ENCODE measurements at places on chromosomes 6 and 20. TPM values are rescaled to one million over a fixed set of nuclear protein-coding genes. Genes with fewer than 3 reads are reported as not detected.

Gene VGLL2
- polyA plus RNA-seq = not detected

- no peak overlapping the region for H3K27ac ChIP-seq
- H3K36me3 ChIP-seq = no peaks in the 10 kb centered on the region
- no peak overlapping the region for H3K4me3 ChIP-seq
- no peaks in the 10 kb centered on the region for H3K27me3 ChIP-seq
- H3K4me1 ChIP-seq = no peaks in the 10 kb centered on the region
Measured at GRCh38 chr20:17775600-17775999, 75.8 kb downstream of the BANF2 start.

DNA sequence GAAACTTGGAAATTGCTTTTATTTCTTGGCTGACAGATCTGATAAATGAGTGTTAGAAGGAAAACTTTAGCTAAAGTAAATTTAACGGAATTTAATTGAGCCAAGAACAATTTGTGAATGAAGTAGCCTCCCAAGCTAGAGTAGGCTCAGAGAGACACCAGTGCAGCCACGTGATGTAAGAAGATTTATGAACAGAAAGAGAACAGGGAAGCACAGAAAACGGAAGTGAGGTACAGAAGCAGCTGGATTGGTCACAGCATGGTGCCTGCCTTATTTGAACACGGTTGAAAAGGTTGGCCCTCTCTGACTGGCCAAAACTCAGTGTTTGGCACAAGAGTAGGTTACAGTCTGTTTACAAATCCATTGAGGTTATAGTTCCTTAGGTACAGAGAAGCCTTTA lies 29.5 kb upstream of the IFNGR1 start:
- H3K27me3 ChIP-seq = no peaks in the 10 kb centered on the region
- no peaks in the 10 kb centered on the region for H3K4me1 ChIP-seq
- H3K36me3 ChIP-seq = no peaks in the 10 kb centered on the region
- no peak for DNase-seq
- H3K27ac ChIP-seq = no peak overlapping the region
- H3K4me3 ChIP-seq = no peak overlapping the region

- H3K4me3 ChIP-seq = no peak overlapping the region
- H3K36me3 ChIP-seq = no peaks in the 10 kb centered on the region
- peaks cover 20% of the 10 kb centered on the region for H3K4me1 ChIP-seq
- H3K27ac ChIP-seq = no peak overlapping the region
Measured at GRCh38 chr20:33553516-33553915, 63.6 kb downstream of the CBFA2T2 start.

Gene CASS4
- 5.6 TPM for polyA plus RNA-seq

Gene NTSR1
- polyA plus RNA-seq = not detected

- no peaks in the 10 kb centered on the region for H3K4me1 ChIP-seq
- no peaks in the 10 kb centered on the region for H3K27me3 ChIP-seq
- H3K36me3 ChIP-seq = no peaks in the 10 kb centered on the region
Measured at GRCh38 chr6:7323074-7323473, 10.1 kb upstream of the SSR1 start.

DNA sequence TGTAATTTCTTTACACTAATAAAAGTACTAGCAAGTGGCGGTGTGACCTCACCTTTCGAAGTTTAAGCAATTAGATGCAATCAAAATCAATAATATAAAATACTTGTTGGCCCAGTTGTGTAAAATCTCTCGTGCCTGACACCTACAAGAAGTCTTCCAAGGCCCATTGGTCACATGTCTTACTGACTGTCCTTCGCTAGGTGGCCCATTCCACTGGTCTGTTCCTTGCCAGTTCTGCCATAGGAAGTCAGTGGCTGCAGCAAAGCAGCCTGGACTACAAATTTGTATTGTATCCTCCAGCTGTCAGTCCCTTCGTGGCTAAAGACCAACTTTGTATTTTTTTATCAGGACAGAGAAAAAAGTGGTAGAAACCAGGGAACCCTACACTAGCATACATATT lies 61.8 kb downstream of the CYB5R4 start:
- no peak for DNase-seq
- no peaks in the 10 kb centered on the region for H3K4me1 ChIP-seq
- H3K4me3 ChIP-seq = no peak overlapping the region
- H3K36me3 ChIP-seq = peaks cover 20% of the 10 kb centered on the region

Gene ZNF165
- polyA plus RNA-seq = 0.78 TPM

Gene TNNC2
- polyA plus RNA-seq = 0.36 TPM

Gene SLC25A27
- polyA plus RNA-seq = not detected

DNA sequence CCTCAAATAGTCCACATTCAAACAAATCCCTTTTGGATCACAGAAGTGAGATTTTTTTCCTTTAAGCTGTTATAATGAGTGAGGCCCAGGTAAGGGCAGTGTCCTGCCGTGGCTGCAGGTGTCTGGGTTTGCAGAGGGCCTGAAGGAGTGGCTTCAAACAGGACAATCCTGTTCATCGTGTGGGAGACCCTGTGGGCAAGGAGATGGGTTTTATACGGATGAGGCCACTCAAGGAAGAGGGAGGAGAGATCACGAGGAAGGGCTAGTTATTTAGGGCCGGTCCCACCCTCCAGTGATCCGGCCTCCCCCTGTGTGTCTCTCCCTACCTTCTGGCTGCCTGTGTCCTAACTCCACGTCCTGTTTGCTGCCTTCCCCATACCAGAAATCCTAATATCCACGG lies 33.8 kb downstream of the PPP1R14C start:
- H3K4me3 ChIP-seq = no peak overlapping the region
- H3K36me3 ChIP-seq = no peaks in the 10 kb centered on the region
- H3K4me1 ChIP-seq = no peaks in the 10 kb centered on the region
- no peaks in the 10 kb centered on the region for H3K27me3 ChIP-seq
- no peak for DNase-seq

DNA sequence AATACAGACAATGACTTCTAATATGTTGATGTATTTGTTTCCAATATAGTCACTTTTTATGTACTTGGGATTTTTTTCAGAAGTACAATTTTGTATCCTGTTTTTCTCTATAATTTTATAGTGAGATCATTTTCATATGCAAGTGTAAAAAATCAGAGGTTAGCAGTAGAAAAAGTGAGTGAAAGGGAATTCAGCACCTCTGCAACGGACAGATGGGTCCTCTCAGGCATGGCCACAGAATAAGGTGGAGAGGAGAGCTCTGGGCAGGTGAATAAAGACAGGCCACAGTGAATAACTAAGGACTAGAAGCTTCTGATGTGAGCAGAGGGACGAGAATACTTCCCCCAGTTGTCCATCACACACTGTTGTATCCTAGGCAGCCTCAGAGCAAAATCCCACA lies 210.1 kb upstream of the CNR1 start:
- no peak overlapping the region for H3K27ac ChIP-seq
- H3K27me3 ChIP-seq = no peaks in the 10 kb centered on the region
- no peaks in the 10 kb centered on the region for H3K36me3 ChIP-seq
- H3K4me3 ChIP-seq = no peak overlapping the region
- no peaks in the 10 kb centered on the region for H3K4me1 ChIP-seq

DNA sequence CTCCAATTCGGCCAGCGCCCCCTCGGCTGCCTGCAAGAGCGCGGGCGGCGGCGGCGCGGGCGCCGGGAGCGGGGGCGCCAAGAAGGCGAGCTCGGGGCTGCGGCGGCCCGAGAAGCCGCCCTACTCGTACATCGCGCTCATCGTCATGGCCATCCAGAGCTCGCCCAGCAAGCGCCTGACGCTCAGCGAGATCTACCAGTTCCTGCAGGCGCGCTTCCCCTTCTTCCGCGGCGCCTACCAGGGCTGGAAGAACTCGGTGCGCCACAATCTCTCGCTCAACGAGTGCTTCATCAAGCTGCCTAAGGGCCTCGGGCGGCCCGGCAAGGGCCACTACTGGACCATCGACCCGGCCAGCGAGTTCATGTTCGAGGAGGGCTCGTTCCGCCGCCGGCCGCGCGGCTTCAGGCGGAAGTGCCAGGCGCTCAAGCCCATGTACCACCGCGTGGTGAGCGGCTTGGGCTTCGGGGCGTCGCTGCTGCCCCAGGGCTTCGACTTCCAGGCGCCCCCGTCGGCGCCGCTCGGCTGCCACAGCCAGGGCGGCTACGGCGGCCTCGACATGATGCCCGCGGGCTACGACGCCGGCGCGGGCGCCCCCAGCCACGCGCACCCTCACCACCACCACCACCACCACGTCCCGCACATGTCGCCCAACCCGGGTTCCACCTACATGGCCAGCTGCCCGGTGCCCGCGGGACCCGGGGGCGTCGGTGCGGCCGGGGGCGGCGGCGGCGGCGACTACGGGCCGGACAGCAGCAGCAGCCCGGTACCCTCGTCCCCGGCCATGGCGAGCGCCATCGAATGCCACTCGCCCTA lies 963 bp downstream of the FOXF2 start:
- no peak overlapping the region for H3K27ac ChIP-seq
- H3K4me1 ChIP-seq = no peaks in the 10 kb centered on the region
- H3K4me3 ChIP-seq = no peak overlapping the region
- no peak for DNase-seq
- peaks cover 55% of the 10 kb centered on the region for H3K27me3 ChIP-seq

- no peaks in the 10 kb centered on the region for H3K27me3 ChIP-seq
- H3K27ac ChIP-seq = no peak overlapping the region
- H3K4me3 ChIP-seq = no peak overlapping the region
- H3K36me3 ChIP-seq = no peaks in the 10 kb centered on the region
- no peak for DNase-seq
- H3K4me1 ChIP-seq = no peaks in the 10 kb centered on the region
Measured at GRCh38 chr6:134585517-134585873, 267.6 kb upstream of the SGK1 start.

GRCh38 chr6:97901531-97901930 lies 618.5 kb upstream of the MMS22L start:
- no peaks in the 10 kb centered on the region for H3K27me3 ChIP-seq
- no peak for DNase-seq

GRCh38 chr6:26534681-26535465 lies 3.3 kb upstream of the HMGN4 start:
- no peak for DNase-seq
- peaks cover 41% of the 10 kb centered on the region for H3K4me1 ChIP-seq
- H3K4me3 ChIP-seq = no peak overlapping the region
- H3K27ac ChIP-seq = no peak overlapping the region
- H3K27me3 ChIP-seq = no peaks in the 10 kb centered on the region
